ENCODE measurements at places on chromosomes 6 and 20.
A peak's percentile ranks its signal among the peaks of the same experiment; 100 is the strongest.

- peak; percentile 18 for DNase-seq
Measured at GRCh38 chr6:30686009-30686907, at the start of gene PPP1R18. PPP1R18 (minus strand) TSS chr6:30686645; CDS start chr6:30686018, 627 bp downstream.

DNA sequence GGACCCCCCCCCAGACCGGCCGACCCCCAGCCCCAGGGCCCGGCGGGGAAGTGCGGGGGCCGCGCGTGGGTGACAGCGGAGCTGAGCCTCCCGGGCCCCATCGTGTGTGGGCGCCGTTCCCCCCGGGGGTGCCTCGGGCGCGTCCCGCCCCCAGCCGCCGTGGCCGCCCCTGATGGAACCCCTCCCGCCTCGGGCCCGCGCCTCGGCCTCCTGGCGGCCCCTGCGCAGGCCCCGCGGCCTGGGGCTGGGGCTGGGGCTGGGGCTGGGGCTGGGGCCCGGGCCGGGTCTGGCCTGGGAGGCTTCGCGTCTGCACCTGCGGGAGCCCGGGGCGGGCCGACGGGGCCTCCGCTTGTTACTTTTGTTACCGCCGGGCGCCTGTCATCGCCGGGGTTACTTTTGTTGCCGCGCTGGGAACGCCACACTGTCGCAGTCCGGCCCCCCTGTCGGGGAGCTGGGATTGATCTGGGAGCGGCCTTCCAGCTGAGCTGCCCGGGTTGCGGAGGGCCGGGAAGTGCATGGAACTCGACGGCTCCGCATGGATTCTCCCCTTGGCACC, 598 bp downstream of the OGFR start:
- no peak for DNase-seq

DNA sequence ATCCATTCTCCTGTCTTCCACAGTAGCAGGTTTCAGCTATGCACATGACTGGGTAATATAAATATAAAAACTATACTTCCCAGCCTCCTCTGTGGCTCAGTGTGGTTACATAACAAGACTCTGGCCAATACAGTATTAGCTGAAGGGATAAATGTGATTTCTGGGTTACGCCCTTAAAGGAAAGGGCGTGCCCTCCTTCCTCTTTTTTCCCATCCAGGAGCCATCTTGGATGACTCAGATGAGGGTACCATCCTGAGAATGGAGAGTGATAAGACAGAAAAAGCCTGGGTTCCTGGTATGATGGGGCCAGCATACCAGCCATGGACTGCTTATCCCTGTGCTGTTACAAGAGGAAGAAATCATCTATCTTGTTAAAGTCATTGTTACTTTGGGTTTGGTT, 123.3 kb downstream of the NFATC2 start:
- DNase-seq, result no peak

DNA sequence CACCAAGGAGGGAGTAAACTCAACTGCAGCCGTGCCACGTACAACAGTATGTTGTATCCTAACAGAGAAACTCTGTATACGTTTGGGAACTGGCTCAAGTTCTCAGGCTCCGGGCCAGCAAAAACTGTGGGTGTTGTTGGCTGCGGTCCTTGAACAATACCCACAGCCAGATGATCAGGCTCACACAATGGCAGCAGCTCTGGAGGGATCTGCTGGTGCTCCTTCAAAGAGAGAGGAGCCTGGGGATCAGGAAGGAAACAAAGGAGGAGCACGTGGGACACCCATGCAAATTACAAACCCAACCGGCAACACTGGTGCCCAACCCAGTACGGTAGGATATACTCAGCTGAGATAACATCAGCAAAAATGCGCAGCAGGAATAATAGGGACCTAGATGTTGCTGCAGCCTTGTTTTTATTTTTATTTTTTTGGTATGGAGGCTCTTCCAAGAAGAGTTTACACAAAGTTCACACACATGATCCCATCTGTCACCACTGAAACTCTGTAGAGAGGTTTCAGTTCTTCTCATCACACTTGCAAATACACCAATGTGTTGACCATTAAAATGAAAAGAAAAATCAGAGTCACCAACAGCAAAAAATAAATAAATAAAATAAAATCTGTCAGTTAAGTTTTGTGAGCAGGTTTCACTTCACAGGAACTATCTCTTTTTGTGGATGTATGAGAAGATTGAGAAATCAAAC, 41.2 kb upstream of the PDE10A start:
- DNase-seq, result peak; percentile 30

DNA sequence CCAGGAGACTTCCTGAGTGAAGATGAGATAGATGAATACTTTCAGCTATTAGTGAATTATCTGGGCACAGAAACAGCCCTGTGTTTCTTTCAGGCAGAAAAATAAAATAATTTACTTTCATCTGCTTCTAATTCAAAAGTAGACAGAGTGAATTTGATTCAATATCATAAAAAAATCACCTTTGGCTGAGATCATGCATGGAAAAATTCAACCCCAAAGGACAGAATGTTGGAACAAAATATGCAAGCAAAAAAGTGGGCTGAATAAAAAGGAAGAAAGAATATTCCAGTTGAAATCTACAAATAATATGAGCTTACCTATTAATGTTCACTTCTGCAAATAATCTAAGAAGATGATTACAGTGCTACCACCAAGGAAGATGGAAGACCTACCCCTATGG, 546.9 kb downstream of the TFAP2B start:
- no peak for DNase-seq

GRCh38 chr20:17571153-17571527, 1.3 kb downstream of the DSTN start:
- no peak for DNase-seq

DNA sequence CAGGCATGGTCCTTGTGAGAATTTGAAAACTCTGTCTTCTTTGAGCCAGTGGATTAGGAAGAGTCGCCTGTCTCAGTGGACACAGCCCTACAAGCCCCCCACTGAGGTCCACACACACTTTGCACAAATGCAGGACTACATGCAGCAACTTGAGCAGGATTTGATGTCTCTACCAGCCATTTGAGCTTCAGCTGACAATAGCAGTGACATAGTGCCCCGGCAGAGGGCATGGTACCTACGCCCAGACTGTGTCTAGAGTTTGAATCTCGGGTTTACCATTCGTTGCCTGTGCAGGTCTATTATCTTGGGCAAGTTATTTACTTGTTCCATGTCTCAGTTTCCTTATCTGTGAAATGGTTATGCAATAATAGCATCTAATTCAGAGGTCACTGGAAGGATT, 580.1 kb downstream of the TFAP2B start:
- DNase-seq, result no peak
